NCI-H2081 treated with DMSO at 0.1 percent for 48 hours (cell line): ENCODE measurements at places on chromosomes 1 and 21.

DNA sequence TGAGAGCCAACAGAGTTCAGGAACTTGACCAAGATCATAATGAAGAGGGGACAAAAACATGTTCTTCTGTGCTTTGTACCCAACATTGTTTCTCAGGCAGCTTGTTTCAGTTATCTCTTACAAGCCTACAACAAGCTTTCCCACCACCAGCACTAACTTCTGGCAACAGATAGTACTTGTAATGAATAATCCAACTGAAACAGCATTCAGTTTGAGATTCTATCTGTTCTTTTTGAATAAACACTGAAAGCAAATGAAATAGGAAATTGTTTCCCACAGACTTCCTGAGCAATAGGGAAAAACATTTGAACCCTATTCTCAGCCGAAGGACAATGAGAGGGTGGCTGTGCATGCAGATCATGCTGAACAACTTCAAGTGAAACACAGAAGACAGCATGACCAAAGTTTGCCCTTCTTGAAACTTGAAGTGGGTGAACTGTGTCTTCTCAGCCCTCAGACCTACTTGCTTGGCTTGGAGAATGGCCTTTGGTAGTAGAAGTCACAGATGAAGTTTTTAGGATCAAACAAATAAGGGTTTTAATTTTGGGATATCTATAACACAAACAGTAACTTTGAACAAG, 11.2 kb upstream of the HOOK1 start:
- DNase-seq: no peak

GRCh38 chr1:41022424-41022823, 899 bp upstream of the SLFNL1 start:
- no peak for DNase-seq

- DNase-seq: no peak
Observed at GRCh38 chr1:158969166-158969565, 37.8 kb downstream of the PYHIN1 start.

DNA sequence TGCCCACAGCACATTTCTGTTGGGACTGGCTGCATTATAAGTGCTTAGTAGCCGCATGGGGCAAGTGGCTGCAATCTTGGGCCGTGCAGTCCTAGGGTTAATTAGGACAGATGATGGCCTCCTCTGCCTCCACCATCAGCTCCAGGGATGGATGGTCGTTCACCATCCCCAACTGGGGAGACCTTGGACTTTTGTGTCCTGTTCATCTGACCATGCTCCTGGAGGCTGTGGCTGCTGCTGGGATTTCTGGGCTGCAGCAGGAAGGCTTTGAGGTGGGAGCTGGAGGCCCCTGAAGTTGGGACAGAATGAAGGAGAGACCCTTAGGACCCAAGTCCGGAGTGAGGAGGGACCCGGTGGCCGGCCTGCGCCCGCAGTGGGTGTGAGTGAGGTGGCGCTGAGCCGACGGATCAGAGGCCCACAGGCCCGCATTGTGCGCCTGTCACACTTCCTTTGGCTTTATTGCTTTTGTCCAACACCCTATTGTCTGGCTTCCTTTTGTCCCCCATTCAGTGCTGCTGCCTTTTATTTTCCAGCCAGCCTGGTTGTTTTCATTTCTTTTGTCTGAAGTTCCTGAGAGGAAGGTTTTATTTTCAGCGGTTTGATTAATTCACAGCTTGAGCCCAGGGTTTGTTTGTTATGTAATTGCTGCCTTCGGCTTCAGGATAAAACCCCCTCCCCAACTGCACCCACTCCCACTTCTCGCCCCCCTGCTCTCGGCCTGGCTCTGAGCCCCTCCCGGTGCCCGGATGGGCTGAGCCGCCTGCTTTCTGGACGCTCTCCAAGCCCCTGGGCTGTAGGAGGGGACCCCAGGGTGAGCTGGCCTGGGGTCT, 35.6 kb downstream of the SOX13 start:
- peak; percentile 74 for DNase-seq

DNA sequence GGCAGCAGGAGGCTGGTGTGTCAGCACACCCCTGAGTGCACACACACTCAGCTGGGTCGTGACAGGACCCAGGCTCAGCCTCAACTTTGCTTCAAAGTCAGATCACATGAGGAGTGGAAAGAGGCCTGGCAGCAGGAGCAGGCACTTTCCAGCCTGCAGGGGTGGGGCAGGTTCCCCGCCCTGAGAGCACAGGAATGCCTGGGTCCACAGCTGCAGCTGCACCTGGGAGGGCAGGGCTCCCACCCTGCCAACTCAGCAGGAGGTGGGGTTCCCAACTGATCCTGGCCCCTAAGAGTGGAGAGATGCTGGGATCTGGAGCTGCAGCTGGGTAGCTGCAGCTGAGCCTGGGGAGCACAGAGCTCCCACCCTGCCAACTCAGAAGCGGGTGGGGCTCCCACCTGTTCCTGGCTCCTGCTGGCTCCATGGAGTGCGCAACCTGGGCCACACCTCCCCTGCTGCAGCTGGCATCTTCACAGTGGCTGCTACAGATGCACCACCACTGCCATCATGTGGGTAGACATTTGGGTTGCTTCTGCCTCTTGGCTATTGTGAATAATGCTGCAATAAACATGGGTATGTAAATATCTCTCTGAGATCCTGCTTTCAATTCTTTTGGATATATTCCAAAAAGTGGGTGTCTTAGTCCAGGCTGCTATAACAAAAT, 415.4 kb downstream of the TTLL7 start:
- DNase-seq: peak; percentile 47

GRCh38 chr1:228098323-228098931, 4.7 kb downstream of the C1orf35 start:
- no peak for DNase-seq

DNA sequence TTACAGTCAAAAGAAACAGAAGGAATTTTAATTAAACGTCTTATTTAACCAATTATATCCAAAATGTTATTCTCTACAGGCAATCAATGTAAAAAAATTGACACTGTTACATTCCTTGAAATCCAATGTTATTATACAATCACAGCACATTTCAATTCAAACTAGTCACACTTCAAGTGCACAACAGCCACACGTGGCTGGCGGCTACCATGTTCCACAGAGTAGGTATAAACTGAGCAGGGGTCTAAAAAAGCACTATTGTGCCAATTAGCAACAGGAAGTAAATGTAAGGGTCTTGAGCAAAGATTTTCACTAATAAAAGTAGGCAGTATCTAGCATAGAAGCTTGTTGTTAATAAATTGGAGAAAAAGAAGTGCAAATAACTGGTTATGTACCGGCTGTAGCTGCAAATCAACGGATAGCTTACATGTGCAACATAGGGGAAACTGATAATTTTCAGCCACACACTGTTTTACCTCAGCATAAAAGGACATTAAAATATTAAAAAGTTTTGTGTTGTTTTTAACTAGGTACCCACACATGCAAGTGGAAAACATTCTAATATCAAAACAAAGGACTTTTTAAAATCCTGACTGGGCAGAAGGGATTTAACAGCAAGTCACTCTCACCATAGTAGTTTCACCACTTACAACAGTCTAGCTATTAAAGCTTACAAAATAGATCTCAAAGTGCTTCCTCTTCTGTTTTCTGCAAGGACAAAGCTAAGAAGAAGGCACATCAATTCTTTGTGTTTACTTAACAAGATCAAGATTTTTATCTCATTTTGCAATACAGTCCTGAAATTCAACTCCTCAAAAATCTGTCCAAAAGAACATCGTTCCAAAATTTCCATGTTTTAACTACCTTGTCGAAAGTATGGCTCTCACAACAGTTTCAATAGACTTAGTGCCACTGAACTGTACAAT, 2.5 kb downstream of the CSDE1 start:
- DNase-seq: no peak

DNA sequence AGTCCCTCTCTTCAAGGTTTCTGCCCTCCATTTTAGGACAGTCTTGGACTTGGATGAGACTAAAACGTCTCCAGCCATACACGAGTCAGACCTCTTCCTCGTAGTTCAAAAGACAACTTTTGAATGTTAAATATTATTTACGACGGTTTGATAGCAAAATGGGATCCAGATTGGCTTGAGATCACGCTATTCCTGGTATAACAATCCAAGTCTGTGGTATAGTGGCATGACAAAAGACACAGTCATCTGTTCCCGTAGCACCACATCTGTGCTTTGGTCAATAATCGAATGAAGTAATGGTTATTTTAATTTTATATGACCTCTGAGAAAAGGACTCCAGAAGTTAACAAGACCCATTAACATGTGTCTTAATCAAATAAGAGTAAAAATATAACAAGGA, 7.0 kb downstream of the PCP4 start:
- DNase-seq: no peak

DNA sequence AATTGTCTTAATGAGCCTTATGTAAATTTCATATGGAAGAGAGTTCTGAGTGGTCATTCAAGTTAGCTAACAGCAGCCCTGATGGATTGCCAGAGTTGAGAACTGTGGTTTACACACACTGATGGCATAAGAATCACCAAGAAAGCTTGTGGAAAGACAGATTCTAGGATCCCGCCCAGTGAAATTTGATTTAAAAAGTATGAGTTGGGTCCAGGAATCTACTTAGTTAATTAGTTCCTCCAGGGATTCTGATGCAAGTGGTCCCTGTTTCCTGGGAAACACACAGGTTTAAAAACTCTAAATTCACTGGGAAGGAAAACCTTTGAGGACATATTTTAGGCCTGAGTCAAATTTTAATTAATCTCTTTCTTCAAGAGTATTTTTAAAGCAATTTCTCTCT, 144.3 kb downstream of the NTPCR start:
- no peak for DNase-seq

DNA sequence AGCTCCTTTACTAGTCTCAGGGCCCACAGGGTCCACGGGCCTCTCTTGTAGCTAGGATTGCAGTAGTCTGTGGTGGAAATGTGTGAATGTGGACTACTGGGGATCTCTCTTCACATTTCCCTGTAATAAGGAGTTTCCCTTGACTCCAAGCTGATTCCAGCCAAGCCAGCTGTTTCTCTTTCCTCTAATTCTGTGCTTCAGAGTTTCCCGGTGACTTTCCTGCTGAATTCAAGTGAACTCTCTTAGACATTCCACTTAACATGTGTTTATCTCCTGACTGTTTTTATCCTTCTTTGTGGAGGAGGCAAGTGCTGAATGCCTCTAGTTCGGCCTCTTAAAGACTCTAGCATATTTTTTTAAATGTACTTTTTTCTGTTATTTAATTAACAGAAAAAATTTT, 354.0 kb upstream of the RGS18 start:
- no peak for DNase-seq

- no peak for DNase-seq
Observed at GRCh38 chr1:116832308-116832931, 77.3 kb upstream of the PTGFRN start.

- DNase-seq: no peak
Observed at GRCh38 chr21:44533121-44533890, 6.7 kb downstream of the KRTAP10-1 start.

- no peak for DNase-seq
Observed at GRCh38 chr1:94832446-94832845, 12.3 kb downstream of the SLC44A3 start.

DNA sequence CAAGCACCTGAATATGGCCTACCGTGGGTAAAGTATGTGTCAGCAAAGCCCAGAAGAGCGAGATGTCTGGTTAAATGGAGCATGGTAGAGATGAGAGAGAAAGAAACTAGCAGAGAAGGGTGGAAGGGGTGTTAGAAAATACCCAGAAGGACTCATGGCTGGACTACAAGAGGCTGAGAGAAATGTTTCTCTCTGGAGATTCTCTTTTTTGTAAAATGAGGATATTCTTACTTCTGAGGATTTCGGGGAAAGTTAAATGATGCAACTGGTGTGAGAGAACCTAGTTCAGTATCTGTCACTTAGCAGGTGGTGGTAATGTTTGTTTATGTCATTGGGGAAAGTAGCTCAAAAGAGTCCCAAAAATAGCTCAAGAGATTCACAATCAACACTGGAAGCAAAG, 7.2 kb upstream of the EPS15 start:
- DNase-seq: no peak

DNA sequence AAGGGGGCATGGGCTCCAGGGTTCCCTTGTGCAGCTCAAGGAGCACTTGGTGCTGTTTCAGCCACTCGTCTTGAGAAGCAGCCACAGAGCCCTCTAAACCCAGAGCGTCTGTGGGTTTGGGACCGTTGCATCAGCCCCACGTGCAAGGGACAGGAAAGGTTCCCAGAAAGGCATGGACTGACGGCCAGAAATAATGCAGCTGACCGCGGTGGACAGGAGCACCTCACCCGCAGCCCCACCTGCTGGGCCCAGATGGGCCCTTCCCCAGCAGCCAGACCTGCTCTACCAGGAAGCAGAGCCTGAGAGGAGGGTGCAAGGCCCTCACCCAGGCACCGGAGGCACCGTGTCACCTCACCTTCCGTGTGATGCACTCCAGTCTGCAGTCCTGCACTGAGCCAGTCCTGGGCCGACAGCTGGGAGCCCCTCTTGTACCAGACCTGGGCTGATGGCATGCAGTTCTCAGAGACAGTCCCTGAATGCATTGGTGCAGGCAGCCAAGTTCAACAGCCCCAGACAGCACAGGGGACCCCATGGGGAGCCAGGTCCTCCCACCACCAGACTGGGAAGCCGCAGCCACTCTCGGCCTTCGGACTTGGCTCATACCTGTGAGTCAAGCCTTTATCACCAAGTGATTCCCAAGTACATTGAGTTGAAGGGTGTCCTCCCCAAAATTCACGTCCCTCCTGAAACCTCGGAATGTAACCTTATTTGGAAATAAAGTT, 4.8 kb upstream of the TFF3 start:
- DNase-seq: no peak

DNA sequence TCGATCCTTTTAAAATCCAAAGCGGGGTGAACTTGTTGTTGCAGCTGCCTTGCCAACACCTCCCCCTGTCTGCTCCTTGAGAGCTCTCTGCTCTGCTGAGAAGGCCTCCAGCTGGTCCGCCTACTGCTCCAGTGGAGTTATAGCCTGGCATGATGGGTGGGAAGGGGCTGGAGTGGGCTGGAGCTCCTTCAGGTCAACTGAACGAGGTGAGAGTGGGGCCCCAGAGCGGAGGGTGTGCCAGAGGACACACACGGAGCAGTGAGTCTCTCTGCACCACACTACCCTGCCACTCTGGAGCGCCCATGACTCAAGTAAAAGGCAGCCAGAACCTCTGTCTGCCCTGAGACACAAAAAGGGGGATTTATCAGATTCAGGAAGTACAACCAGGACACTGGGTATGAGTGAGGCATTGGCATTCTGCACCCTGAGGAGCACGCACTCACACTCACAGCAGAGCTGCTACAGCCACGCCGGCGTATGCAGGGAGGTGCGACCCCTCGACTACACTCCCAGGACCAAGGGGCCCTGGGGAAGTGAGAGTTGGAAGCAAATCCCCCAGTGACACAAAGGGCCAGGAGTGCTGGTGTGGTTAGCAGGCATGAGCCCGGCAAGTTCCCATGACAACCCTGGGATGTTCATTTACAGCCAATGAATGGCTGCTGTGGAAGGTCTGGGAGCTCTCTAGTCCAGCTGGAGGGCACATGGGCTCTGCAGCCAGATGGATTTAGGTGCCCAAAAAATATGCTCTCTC, 28.0 kb upstream of the EVA1B start:
- no peak for DNase-seq
